ENCODE measurements at places on chromosomes 3 and 15. TPM values are rescaled to one million over a fixed set of nuclear protein-coding genes. Genes with fewer than 3 reads are reported as not detected.

- peak; percentile 86 for DNase-seq
These were observed 18.9 kb upstream of the TGM5 start for GRCh38 chr15:43285609-43286037.

DNA sequence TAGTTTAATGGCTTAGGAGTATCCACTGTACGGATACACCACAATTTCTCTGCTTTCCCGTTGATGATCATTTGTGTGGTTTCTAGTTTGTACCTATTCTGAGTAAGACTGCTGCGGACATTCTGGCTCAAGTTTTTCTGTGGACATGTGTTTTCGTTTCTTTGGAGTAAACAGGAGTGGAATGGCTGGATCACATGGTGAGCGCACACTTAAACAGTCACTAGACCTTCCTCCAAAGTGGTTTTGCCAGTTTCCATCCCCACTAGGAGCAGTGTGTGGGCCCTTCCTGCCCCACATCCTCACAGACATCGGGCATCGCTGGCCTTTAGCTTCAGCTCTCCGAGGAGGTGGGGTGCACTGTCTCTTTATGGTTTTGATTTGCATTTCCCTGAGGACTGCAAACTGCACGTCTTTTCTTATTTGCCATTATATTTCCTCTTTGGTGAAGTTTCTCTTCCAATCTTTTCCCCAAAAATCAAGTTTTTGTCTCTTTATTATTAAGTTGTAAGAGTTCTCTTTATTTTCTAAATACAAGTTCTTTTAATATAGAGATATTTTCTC is 94.1 kb downstream of the VGLL4 start:
- DNase-seq = no peak

DNA sequence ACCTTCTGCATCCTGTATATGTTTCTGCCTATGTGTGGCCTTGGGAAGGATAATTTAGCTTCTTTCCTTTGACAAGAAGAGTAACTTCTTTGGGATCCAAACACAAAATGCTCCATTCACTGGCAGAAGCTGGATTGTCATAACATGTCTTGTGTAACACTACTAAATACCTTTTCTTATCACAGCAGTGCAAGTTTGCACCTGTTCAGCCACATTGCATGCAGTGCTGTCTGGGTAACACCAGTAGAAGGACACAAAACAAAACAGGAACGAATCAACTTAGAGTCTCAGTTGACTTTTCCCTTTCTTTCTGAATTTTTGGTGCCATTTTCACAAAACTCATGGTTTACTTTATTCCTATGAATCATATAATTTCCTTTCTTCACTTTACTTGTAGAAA is 43.6 kb upstream of the TNIK start:
- DNase-seq = no peak

DNA sequence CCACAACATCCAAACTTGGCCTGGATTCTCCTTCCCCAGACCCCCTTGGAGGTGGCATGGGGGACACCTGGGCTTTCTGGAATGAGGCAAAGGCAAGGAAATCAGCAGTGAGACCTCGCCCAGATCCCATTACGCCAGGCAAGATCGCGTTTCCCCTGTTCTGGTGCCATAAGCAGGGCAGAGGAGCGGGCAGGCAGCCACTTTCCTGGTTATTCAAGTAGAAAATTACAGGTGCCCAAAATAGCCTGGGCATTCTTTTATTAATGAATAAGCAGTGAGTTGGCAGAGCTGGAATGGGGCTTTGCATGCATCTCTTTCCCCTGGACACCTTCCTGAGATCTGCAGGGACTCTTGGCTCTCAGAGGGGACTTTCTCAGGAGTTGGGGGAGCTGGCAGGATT is 31.5 kb upstream of the FAM107A start:
- DNase-seq = no peak

DNA sequence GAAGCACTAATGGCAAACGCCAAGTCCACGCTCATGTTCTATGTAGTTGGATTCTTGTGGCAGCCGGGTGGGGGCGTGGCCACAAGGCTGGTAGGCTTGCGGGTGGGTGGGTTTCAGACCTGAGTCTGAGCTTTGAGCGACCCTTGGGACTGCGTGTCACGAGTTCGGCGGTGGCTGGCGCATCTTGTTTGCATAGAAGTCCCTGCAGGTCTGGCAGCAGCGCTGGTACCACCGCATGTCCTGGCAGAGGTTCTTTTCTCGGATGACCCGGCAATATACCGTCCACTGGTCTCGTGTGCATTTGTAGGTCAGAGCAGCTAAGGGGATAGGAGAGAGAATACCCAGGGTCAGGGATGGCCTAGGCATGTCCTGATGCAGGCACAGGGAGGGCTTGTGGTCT is 241.0 kb upstream of the LYSMD4 start:
- peak; percentile 54 for DNase-seq

DNA sequence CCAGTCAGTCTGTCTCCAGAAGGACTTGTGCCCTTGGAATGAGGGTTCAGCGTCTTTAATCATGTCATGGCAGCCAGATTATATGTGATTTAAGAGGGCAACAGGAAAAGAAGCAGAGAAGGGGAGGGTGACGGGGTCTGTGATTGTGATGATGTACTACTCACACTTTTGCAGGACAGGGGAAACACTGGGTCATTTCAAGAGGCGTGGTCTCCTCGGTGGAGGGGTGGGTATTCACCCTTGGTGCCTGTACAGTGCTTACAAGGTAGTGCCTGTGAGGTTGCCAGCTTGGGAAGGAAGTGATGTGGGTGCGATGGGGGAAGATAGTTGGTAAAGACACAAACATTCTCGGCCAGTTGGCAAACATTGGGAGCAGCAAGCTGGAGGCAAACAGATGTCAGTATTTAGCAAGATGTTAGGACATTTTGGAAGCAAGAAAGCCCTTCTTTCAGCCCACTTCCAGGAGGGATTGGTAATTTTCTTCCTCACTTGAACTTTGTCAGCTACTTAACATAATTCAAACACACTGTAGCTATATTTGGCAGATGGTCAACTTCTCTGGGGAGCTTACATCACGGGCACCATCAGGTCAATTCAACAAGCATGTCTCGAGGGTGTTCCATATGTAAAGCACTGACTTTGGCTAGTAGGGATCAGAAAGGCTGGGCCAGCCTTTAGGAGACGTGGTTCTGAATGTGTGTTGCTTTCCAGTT is 71.4 kb upstream of the ROPN1 start:
- no peak for DNase-seq

CNTN4 gene
- not detected for total RNA-seq

DNA sequence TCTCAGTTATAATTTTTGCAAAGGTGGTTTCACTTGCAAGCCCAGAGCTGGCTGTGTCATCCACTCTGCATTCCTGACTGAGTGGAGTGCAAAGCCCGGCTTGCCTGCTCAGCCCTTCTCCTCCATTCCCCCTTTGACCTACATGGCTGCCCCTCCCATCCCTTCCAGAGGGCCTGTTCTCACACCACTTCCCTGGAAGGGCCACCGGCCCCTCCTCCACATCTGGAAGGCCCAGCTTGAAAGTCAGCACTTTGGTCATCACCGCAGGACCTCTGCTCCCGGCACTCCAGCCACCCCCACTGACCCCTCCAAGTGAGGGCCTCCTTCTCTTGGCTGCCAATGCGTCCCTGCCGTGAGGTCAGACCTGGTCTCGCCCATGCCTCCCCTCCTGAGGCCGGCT is 74.1 kb upstream of the RNF7 start:
- no peak for DNase-seq

DNA sequence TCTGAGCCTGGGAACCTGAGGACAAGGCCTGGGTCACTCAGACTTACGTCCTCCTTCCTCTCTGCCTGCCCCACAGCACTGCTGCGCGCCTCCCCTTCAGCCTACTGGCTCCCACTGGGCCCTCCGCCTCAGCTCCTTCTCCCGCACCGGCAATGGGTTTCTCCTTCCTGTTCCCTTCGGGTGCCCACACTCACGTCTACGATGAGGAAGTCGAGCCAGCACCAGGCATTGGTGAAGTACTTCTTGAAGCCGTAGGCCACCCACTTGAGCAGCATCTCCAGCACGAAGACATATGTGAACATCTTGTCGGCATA is 70.0 kb downstream of the EXOG start:
- DNase-seq = no peak

MCTP2 gene
- total RNA-seq = 16.3 TPM

C3orf22 gene
- not detected for total RNA-seq

DNA sequence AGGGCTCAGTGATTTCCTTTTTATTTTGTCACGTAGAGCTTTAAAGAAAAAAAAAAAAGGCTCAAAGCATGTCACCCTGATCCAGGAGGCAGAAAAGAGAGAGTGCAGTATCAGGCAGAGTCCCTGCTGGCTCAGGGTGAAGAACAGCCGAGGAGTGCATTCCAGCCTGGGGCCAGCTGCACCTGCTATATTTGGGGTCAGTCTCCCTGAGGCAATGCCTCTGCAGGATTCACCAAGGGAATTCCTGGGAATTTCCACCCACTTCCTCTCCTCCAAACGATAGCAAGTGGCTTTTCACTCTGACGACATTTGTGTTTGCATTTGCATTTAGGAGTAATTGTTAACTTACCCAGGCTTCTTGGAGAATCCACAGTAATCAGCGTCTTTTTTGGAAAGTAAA is 202.9 kb upstream of the CTNNB1 start:
- DNase-seq = no peak

DNA sequence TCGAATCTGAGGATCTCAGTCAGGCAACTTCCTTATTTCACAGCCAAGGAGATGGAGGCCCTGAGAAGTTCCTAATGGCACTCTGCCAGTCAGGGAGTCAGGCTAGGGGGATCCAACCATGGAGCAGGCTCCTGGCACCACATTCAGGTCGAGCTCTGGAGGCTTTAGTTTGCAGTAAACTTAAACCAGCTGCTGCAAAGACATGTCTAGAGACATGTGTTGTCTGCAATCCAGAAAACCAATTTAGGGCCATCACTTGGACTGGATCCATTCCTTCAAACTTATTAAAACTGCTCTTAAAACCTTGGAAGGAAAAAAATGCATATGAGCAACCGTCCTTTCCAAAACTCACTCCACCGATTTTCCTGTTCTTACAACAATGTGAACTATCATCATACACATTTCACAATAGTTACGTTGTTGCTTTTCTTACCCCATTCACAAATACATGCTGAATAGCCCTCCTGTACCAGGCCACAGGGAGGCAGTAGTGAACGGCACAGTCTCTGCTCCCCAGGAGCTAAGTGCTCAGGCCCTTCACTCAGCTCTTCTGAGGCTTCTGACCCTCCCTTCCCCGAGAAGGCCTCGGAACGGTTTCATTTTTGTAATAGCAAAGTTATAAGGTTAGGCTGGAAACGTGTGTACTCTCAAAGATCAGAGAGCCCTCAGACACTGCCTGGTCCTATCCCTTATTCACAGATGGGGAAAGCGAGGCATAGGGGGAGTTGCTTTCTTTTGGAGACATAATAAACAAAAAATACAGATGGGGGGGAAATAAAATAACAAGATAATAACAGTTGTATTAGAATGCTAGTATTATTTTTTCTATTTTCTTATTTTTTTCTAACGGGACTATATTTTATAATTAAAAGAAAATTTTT is 20.1 kb downstream of the RFT1 start:
- DNase-seq = no peak

DNA sequence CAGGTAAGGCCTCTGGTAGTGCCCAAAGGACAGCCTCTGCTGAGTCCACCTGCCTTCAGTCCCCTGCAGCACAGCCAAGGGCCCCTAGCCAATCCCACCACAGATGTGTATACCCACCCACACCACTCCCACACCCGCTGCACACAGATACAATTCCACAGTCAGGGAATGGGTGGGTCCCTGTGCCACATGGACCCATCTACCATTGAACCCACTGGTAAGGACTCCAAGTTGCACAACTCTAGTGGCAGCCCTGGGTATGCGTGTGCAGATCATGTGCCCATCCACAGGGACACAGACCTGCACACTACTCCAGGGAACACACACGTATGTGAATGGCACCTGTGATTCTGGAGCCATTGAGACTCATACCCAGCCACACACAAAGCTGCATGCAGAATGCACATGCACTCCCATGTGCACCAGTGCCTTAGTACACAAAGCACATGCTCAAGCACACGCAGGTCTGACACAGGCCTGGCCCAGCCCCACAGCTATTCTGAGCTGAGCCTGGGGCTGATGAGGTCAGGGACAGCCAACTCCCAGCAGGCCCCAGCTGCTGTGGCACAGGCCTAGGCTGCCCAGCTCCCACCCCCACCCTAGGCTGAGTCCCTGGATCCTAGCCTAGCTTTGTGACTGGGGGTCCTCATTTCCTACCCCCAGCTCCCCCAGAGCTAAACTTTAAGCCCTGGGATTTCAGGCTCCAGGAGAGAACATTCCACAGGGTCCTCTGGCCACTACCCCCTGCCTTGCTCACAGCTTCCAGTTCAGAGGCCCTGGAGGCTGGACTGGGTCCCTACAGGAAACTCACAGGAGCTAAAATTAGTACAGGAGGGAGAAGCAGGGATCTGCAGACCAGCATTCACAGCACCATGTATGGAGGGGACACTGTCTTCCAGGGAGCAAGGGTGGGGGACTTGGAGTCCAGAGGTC is 2.7 kb upstream of the ALS2CL start:
- peak; percentile 94 for DNase-seq

ASB14 gene
- total RNA-seq = not detected

ATXN7 gene
- 17.0 TPM for total RNA-seq

DNA sequence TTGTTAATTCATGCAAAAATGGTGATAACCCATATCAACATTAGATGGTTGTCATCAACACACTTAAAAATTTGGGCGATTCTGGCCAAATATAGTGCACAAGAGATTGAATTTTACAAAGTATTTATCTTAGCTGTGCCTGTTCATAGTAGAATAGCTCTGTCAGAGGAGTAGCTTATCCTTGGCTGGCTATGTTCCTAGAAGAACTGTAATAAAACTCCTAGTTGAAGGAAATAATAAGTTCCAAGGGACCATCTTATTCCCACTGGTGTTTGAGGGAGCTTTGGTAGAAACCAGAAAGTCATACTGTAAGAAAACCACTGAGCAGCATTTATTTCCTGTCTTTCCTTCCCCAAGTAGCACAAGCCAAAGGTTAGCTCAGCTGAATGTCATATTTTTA is 201.8 kb downstream of the GRM7 start:
- no peak for DNase-seq

- DNase-seq = peak; percentile 83
These were observed 174.0 kb upstream of the PRICKLE2 start for GRCh38 chr3:64399205-64399800.

GRCh38 chr3:143832433-143832832 is 15.8 kb downstream of the SLC9A9 start:
- DNase-seq = no peak

GRCh38 chr3:3081381-3082233 is 28.6 kb downstream of the IL5RA start:
- DNase-seq = no peak

GRCh38 chr3:150371741-150372254 is 36.3 kb upstream of the TSC22D2 start:
- DNase-seq = peak; percentile 51

DNA sequence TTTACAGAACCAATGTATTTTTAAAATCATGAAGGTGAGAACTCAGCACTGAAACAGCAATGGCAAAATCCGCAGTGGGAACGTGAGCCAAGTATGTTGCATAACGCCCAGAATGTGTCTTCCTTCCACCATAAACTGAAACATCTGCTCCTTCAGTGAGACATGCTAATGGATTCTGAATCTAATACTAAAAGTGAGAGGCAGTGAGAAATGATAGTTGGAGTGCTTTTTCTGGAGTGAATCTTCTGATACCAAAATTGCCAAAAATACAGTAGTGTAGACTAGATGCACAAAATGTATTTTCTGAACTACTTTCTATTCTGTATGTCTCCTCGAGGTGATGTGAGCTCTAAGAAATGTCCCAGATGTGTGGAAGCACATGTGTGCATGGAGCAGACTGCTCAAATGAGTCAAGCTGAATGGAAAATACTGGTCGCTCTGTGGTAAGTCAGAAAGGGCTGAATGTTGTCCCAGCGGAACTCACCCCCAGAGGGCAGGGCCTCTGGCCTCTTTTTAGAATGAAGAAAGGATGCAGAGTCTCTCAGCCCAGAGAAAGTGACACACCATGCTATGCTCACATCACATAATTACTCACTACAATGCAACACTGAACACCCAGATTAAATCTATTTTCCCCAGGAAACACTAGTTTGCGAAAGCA is 73.0 kb downstream of the ATP10A start:
- peak; percentile 95 for DNase-seq
